NCI-H1417 (cell line): ENCODE measurements at places on chromosomes 11 and 22.

GRCh38 chr11:28243061-28243460 is 134.9 kb downstream of the METTL15 start:
- no peak for DNase-seq

DNA sequence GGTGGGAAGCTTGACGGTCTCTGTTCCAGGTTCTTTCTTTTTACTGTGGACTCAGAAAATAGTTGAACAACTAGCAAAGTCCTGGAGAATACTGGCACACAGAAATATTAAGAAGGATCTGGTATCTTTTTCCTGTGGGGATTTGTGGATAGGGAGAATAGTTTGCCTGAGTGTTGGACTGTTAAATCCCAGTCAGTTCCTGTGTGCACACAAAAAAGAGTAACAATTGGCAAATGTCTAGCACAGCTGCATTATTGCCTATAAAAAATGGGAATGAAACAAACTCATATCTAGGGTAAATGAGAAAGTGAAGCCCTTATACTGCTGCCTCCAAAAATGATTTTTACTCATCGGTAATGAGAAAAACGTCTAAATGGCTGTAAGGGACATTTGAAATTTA is 828.2 kb downstream of the JRKL start:
- no peak for DNase-seq

DNA sequence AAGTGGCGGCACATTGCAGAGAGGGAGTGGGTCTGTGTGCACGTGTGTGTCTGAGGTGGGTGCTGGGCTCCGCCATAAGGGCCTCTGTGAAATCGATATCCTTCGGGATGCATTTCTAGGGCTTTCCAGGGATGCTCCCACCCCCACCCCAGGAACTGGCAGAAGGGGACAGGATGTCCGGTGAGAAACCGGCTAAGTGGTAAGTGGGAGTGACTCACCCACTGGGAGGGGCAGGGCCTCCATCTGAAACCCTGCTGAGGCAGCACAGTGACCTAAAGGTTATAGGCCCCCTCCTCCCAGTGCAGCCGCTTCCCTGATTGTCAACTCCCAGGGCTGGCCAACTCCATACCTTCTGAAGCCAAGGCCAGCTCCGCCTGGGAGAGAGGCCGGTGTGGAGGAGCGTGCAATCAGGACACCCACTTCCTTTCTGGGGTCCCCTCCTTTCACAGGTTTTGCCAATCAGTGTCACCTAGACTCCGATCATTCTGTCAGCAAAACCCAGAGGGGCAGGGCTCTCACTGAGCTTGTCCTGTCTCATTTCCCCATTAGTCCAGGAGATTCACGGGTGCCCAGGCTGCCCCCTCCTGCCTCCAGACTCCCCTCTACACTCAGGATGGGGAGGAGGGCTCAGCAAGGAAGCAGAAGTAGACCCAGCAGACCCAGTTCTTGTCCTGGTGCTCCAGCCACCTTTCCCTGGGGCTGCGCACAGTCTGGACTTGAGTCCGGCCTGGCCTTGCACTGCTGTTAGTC is 44.5 kb downstream of the NECTIN1 start:
- DNase-seq, result no peak

DNA sequence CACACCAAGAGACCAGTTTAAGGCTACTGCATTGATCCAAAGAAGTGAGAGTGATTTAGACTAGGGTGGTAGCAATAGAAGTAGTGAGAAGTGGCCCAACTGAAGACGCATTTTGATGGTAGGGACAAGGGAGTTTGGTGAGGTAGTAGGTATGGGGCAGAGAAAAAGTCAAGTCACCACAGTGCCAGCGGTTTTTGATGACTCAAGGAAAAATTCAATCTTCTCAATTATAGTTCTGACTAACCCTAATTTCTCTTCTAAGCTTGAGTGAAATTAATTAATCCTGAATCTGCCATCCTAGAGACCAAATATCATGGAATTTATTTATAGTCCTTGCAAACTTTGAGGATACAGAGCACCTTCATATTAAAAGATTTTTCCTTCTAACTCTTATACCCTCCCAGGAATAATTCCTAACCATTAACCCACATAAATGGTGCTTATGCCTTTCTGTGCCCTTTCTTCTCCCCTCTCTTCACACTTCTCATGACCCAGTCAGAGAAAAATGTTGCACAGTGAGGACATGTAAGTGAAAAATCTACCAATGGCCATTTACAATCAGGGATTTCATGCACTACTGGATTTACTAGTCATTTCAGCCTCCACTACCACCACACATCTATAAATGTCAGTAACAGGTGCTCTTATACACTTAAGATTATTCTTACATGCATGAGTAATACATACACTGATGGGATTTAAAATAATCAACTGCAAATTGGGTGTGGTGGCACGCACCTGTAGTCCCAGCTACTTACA is 45.9 kb upstream of the ARHGAP32 start:
- DNase-seq, result no peak

GRCh38 chr11:29623144-29623722 is 393.6 kb downstream of the KCNA4 start:
- DNase-seq, result no peak

GRCh38 chr11:128862908-128863660 is 4.0 kb downstream of the KCNJ1 start:
- no peak for DNase-seq

DNA sequence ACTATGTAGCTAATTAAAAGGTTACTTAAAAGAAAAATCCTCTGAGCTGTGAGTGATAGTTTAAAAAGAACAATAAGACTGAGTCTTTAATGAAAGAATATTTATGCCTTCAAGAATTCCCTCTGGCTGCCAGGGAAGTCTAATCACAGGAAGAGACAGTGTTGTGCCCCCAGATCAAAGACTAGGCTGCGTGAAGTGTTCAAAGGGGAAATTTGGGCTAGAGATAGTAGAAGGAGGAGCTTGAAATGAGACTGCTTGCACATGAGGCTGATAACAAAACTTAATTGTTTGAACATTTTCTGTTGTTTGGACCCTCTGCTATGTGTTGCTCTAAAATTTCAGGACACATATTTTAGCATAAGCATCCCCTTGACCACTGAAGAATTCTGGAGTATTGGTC is 99.7 kb upstream of the MTNR1B start:
- DNase-seq, result no peak

DNA sequence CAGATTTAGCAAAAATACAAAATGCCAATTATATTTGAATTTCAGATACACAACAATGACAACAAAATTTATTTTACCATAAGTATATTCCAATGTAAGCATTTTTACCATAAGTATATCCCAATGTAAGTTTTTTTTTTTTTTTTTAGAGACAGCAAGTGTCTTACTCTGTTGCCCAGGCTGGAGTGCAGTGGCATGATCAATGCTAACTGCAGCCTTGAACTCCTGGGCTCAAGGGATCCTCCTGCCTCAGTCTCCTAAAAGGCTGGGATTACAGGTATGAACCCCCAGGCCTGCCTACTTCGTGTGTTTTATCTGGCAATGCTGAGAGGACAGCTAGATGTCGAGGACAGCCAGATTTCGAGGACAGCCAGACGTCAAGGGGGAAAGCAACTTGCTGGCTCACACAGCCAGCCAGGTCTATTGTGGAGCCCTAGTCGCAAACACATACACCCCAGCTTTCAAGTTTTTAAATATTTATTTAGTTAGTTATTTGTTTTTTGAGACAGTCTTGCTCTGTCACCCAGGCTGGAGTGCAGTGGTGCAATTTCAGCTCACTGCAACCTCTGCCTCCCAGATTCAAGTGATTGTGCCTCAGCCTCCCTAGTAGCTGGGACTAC is 1.1 kb upstream of the SERPING1 start:
- DNase-seq, result no peak

DNA sequence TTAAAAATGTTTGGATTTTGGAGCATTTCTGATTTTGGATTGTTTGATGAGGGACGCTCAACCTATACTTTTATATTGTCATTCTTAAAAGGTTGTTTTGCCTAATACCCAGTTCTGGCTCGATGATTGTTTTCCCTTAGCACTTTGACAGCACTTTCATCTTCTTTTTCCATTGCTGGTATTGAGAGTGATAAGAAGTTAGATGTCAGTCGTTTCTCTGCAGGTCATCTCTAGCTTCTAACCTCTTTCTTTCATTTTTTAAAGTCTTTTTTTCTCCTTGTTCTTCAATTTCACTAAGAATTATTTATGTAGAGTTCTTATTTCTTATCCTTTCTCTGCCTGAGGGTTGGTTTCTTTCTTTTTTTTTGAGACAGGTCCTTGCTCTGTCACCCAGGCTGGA is 18.8 kb downstream of the PPP6R3 start:
- no peak for DNase-seq

DNA sequence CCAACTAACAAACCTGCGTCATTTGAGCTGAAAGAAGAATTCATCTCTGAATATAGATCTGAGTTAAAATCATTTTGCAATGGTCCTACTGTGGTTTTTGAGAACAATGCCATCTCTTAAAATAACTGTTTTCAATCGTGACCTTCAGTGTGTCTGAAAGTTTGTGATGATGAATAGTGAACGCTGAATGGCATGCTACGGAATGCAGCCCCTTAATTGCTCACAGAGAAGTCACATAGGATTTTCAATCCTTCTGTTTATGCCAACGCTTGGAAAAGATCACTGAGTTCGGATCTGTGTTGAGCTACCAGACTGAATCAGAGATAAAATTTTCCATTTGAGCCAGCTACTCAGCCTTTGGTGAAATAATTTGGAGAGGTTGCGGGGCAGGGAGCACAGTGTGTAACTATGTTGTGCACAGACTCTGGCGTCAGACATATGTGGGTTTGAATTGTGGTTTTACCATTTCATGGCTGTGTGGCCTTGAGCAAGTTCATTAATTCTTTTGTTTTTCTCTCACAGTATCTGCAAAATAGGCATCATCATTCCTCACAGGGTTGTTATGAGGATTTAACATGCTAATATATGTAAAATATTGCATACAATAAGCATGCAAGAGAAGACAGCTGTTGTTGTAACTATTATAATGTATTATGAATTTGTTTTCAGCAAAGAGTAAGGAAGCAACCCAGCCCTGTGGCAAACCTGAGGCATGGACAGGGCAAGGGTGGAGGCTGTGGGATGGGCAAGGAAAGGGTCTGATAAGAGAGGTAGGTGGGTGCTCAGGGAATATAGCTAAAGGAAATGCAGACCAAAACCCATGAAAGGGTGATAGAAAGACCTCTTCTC is 679.9 kb downstream of the KCNA4 start:
- DNase-seq, result no peak
